Stimulated activated CD4-positive, alpha-beta T cell treated with anti-CD3 and anti-CD28 coated beads, TNF-alpha, amount 100 ng/mL, for 1 hour (primary cell): ENCODE measurements at places on chromosomes 11 and 22.

GRCh38 chr11:135075740-135076139 is 663.7 kb upstream of the B3GAT1 start:
- DNase-seq = no peak

- DNase-seq = no peak
Measured at GRCh38 chr11:103887001-103887658, 149.3 kb upstream of the DDI1 start.

GRCh38 chr22:28095316-28096095 is 176.4 kb upstream of the PITPNB start:
- DNase-seq = no peak

GRCh38 chr11:15057329-15057728 is 16.1 kb upstream of the CALCB start:
- DNase-seq = no peak

DNA sequence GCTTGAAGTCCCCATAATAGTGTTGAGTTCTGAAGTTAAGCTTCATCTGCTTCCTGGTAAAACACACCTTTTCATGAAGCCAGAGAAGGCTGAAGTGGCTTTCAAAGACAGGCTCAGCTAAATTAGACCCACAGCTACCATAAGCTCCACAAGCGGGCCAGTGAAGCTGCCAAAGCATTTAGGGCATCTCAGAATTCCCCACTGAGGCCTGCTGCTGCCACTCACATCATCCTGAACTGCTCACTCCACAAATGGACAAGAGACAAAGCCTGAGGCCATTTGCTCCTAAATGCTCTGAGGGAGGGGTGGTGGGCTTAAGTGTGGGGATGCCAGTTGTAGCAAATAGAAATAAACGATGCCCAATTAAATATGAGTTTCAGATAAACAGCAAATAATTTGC is 14.6 kb downstream of the CCDC83 start:
- no peak for DNase-seq

GRCh38 chr11:74992852-74993251 is 4.1 kb downstream of the NEU3 start:
- DNase-seq = no peak

DNA sequence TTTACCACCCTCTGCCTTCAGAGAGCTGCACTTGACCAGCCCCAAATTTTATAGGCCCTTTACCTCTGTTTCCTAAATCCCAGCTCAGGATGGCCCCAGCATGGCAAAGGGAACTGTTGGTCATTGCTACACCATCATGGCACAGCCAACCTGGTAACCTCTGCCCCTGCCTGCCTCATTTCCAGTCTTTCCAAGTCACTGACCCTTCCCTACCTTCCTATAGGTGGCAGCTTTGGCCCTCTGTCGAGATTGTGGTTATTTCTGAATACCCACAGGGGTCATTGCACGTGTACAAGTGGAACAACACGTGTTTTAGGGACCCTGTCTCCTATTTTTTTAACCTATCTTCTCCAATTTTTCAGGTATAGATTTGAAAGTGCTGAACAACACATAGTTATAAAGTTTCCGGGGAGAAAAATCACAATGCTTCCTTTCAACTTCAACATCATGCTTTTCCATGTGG is 2.8 kb downstream of the GALNT18 start:
- DNase-seq = no peak

- no peak for DNase-seq
Measured at GRCh38 chr11:59898650-59899049, 20.1 kb downstream of the OOSP3 start.

GRCh38 chr11:2437516-2437915 is 6.8 kb downstream of the TRPM5 start:
- no peak for DNase-seq

DNA sequence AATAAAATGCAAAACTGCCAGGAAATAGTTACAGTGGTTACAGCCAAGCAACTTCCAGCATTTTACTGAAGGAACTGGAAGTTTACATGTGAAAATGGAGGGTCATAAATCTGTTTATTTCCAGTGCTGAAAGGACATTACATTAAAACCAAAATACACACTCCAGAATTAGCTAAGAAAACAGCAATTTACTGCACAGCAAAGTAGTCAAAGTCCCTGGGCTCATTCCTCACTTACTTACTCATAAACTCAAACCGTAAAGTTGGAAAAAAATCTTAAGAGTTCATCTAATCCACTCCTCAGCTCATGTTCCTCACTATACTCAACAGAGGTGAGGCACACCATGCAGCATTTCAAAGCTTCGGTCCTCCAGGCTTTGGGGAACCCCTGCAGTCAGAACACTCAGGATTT is 17.4 kb downstream of the CTSC start:
- DNase-seq = no peak

DNA sequence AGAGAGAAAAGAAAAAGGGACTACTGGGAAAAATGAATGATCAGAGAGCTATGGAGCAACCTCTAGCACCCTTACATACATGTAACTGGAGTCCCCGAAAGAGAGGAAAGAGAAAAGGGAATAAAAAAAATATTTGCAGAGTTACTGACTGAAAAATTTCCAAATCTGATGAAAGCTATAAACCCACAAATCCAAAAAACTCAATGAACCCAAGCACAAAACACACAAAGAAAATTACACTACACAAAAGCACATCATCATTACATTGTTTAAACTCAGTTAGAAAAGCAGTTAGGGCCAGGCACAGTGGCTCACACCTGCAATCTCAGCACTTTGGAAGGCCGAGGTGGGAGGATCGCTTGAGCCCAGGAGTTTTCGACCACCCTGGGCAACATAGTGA is 6.7 kb downstream of the VPS37C start:
- no peak for DNase-seq

- DNase-seq = no peak
Measured at GRCh38 chr11:111983187-111983986, 41.8 kb upstream of the DLAT start.

DNA sequence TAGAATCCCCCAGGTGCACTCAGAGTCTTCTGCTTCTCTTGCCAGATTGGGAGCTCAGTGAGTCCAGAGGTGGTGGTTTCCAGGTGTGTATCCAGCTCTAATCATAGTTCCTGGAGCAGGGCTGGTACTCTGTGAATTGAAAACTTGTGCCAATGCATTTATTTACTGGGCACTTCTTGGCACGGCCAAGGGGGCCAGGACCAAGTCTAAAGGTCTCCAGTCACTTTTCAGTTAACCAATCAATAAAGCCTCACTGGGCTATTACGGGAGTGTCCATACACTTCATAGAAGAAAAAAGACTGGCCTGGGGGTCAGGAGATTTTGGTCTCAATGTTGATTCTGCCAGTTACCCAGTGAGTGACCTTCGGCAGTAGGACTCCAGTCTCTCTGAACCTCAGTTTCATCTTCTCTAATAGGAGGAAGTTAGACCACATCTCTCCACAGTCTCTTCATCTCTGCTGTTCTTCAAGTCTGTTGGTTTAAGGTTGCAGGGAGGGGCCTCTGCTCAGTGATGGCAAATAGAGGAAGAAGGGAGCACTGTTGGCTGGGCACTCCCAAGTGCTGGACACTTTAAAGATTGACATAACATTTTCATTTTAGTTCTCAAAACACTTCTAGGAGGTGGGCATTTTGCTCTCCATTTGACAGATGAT is 188.5 kb upstream of the E2F8 start:
- DNase-seq = no peak

GRCh38 chr11:1862588-1863351 is 9.9 kb downstream of the LSP1 start:
- no peak for DNase-seq

- no peak for DNase-seq
Measured at GRCh38 chr22:23271597-23271908, 91.2 kb downstream of the BCR start.

GRCh38 chr22:27473533-27473932 is 328.0 kb downstream of the MN1 start:
- no peak for DNase-seq

- DNase-seq = no peak
Measured at GRCh38 chr11:33449798-33450197, 192.6 kb downstream of the HIPK3 start.

DNA sequence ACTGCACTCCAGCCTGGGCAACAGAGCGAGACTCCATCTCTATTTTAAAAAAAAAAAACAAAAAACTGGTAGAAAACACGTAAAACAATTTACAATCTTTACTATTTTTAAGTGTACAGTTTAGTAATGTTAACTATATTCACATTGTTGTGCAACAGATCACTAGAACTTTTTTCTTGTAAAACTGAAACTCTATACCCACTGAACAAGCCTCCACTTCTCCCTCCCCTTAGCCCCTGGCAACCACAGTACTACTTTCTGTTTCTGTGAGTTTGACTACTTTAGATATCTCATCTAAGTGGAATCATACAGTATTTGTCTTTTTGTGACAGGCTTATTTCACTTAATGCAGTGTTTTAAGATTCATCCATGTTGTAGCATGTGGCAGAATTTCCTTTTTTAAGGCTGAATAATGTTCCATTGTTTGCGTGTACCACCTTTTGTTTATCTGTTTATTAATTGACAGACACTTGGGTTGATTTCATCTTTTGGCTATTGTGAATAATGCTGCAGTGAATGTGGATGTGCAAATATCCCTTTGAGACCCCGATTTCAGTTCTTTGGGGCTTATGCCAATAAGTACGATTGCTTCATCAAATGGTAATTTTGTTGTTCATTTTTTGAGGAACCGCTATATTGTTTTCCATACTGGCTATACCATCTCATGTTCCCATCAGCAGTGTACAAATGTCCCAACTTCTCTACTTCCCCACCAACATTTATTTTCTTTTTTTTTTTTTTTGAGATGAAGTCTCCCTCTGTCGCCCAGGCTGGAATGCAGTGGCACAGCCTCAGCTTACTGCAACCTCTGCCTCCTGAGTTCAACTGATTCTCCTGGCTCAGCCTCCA is 11.0 kb downstream of the DDB2 start:
- no peak for DNase-seq

- DNase-seq = no peak
Measured at GRCh38 chr11:68753300-68753699, 2.0 kb upstream of the TESMIN start.

- no peak for DNase-seq
Measured at GRCh38 chr11:121414141-121414913, 37.8 kb upstream of the SORL1 start.

DNA sequence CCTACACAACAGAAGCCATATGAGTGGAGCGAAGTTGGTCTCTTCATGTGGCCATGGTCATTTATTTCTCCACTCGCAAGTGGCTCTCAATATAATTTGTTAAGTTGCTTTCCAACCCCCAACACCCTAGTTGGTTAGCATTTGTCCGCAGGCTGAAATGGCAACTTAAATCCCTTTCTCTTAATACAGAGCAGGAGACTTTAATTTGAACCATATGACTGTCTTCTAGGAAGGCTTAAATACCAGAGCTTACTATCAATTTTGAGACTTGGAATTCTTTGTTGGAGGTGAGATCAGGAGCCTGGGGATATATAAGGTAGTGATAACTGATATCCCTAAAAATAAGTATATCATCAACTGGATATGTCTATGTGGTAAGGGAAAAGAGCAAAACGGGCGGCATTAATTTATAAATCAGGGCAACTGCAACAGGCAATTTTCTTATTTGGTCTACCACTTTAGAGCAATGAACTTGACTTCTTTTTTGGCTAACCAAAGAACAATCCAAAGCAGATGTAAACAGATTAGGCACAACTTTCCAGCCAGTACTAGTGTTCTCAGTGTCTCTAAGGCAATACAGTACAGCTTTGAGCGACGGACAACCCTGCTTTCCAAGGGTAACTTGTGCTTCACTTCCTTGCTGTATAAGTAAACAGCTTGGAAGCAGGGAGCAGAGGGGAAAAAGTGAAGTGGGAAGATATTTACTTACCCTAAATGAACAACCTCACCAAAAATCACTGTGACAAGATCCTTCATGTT is 74.7 kb upstream of the APOA1 start:
- DNase-seq = no peak

DNA sequence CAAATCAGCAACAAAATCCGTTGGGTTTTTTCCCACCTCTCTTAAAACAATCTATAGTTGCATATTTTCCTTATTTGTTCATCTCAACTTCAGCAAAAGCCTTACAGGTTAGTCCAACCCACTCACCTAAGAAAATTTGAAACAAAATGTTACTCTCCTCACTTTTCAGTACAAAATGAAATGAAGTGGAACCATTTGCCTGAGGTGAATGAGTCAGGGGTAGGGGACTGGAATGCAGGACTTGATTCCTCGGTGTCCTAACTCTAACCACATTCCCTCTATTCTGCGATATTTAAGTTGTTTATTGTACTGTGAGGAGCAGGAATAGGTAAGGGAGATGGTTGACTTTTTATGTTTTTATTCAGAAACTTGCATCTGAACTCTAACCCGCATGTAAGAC is 16.4 kb downstream of the ATP5MG start:
- no peak for DNase-seq

DNA sequence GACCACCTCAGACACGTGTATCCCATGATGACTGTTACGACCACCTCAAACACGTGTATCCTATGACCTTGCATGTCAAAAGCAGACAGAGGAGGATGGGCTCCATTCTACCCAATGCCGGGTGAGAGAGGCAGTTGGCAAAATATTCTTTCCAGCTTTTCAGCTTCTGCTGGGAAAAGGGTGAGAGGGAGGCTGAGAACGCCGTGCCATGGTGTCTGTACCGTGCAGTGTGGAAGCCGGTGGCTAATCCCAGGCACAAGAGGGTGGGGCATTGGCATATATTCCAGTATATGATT is 1478.4 kb downstream of the TBC1D22A start:
- no peak for DNase-seq

GRCh38 chr11:43942662-43943371 is 380 bp downstream of the C11orf96 start:
- no peak for DNase-seq
